ENCODE measurements at places on chromosomes 5 and 9.
A peak's percentile ranks its signal among the peaks of the same experiment; 100 is the strongest.

- DNase-seq, result no peak
Measured at GRCh38 chr9:19788152-19788551, 685 bp downstream of the SLC24A2 start.

DNA sequence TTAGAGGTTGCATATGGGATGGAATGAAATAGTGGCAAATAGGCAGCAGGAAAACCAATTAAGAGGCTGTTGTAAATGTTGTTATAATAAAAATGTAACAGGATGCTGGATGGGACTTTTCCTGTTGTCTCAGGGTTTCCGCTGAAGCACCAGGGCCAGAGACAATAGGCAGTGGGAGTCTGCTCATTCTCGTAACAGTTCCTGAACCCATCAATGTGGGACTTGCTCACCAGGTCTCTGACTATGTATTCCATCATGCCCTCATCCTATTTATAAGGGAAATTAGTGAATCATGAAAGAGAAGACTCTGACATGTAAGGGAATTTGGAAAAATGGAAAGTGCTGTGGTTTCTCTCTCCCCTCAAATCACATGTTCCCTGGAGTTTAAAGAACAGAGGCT, 23.5 kb upstream of the SSBP2 start:
- no peak for DNase-seq

- DNase-seq, result no peak
Measured at GRCh38 chr9:115614326-115614999, 496.5 kb upstream of the TNC start.

GRCh38 chr5:179923436-179923835, 15.7 kb upstream of the TBC1D9B start:
- no peak for DNase-seq

GRCh38 chr5:58759745-58760144, 176.9 kb downstream of the RAB3C start:
- peak; percentile 1 for DNase-seq

DNA sequence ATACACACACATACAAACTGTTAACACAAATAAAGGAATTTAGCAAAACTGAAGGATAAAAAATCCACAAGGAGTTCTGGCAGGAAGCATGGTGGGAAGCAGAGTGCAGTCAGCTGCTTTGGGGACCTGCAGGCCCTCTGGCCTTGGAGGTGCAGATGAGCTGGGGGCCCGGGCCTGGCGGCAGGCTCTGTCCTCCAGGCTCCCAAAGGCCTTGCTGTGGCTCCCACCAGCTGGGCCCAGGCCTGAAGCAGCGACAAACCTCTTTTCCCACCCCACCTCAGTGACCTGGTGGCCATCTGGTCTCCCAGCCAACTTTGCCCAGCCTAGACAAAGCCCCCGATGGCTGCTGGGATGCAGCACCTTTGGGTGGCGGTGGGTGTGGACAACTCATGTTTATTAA, 67.8 kb downstream of the GLRA1 start:
- DNase-seq, result no peak

Measured in immature natural killer cell (primary cell).